DMS153 (cell line): ENCODE measurements at places on chromosomes 4 and X.
A peak's percentile ranks its signal among the peaks of the same experiment; 100 is the strongest.

- DNase-seq, result no peak
These were observed 224.6 kb downstream of the IL15 start for GRCh38 chr4:141860974-141861373.

- DNase-seq, result no peak
These were observed 19.5 kb upstream of the FGF2 start for GRCh38 chr4:122806981-122807679.

DNA sequence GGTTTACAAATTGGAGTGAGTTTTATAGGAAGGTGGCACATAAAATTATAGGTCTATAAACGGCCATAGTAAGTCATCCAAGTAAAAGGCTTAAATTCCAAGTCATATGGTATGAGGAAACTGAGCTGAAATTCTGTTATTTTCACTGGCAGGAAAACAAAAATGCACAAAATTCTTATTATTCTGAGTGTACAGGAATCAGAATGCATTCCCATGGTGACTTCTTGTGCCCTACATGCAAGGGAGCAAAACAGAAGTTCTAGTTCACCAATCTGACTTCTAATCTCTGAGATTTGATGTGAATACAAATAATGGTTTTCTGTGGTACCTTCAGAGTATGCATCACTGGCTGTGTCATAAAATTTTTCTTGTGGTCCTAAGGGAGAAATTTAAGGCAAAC, 102.9 kb downstream of the CLCN4 start:
- no peak for DNase-seq

DNA sequence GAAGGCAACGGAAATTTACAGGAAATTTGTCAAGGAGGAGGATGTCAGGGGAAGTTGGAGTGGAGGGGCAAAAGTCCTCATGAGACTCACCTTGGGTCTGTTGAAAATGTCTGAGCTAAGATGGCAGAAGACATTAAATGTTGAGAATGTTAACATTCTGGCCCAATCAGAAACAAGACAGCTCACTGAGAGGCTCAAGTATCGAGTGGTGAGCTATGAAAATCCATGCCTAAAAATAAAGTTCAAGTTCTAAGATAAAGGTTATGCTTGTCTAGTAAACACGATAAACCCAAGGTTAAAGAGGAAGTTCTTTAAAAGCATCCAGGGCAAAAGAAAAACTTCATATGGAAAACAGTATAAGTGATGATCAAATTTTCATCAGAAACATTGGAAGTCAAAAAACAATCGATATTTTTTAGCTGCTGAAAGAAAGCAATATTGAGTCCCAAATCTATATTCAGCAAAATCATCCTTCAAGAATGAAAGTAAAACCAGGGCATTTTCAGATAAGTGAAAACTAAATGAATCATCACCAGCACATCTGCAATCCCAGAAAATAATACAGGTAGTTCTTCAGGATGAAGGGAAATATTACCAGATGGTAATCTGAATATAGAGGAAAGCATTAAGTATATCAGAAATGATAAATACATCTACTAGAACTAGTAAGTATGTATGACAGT, 462.4 kb downstream of the TLL1 start:
- DNase-seq, result no peak

- DNase-seq, result no peak
These were observed 150.4 kb downstream of the MGST2 start for GRCh38 chr4:139815778-139816601.

DNA sequence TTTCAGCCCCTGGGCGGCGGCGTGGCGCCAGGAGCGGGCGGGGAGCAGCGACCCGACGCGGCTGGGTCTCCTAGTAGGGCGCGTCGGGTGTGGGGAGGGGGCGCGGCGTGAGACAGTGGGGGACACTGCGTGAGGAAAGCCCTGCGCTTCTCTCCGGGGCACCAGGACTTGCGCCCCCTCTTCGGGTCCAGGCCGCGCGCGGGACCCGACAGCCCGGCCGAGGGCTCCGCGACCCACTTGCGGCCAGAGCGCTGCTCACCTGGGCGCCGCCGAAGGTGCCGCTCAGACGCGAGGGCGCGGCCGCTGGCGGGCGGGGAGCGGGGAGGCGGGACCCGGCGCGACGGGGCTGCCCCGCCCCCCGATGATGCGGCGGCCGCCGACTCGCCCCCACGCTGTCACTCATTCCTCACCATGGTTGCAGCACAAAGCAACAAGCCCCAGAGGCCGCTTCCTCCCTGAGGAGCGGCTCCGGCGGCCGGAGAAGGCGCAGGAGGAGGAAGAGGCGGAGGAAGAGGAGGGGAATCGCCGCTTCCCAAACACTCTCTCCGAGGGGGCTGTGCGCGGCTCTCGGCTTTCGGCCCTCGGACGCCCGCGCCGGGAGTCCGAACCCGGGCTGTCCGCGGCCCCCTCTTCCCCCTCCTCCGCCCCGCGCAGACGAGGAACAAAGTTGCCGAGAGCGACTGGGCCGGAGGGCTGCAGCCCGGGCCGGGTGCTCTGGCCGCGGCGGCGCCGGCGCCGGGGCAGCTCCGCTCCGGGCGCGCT, at the start of gene RAPGEF2:
Gene RAPGEF2, plus strand, starts transcription at position 458 of the 762 bp plus-strand sequence. CDS start 1,084 bp downstream, outside the sequence.
- DNase-seq, result peak; percentile 87

DNA sequence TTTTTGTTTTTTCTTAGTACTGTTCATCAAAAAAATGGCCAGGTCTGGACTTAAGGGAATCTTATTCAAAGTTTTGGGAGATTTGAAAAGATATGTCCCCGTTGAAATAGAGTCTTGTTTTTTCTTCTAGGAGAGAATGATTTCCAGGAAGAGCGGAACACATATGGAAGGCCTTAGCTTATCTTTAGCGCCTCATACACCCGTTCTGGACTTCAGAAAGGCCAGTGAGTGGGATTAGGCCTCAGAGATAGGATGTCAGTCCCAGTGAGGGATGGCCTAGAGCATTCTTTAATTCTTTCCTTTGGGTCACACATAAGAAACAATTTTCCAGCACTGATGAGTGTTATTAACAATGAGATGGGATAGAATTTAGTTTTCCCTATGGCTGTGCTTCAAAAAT, 54.5 kb upstream of the HAND2 start:
- DNase-seq, result no peak

GRCh38 chr4:119731146-119731742, 102.6 kb upstream of the PDE5A start:
- no peak for DNase-seq

DNA sequence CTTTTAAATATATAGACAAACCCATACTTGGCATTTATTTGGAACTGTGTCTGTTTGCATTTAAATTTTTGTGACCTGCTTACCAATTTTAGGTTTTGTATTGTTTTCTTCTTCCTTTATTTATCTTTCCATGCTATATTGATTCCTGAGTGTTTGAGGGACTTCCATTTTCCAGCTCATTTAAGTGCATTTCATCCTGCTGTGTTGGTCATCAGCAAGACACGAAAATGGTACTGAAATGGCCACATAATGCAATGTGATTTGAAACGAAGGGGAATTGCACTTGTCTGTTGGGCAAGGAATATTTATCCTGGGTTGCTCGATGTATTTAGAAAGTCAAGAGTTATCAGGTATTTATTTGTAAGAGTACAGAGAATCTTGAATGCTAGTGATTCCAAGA, 524.3 kb upstream of the MAGEB2 start:
- no peak for DNase-seq

- DNase-seq, result no peak
These were observed 6.6 kb downstream of the ABCD1 start for GRCh38 chrX:153731117-153731844.

GRCh38 chrX:70755850-70756249, 152.7 kb downstream of the TEX11 start:
- DNase-seq, result no peak

- no peak for DNase-seq
These were observed 30.1 kb downstream of the NOP14 start for GRCh38 chr4:2932951-2933565.

- no peak for DNase-seq
These were observed 1508.3 kb downstream of the RAPGEF2 start for GRCh38 chr4:160611181-160611580.

- no peak for DNase-seq
These were observed 45.4 kb downstream of the ANTXR2 start for GRCh38 chr4:80027611-80028010.

- no peak for DNase-seq
These were observed 17.8 kb downstream of the ZNF185 start for GRCh38 chrX:152915541-152916241.

DNA sequence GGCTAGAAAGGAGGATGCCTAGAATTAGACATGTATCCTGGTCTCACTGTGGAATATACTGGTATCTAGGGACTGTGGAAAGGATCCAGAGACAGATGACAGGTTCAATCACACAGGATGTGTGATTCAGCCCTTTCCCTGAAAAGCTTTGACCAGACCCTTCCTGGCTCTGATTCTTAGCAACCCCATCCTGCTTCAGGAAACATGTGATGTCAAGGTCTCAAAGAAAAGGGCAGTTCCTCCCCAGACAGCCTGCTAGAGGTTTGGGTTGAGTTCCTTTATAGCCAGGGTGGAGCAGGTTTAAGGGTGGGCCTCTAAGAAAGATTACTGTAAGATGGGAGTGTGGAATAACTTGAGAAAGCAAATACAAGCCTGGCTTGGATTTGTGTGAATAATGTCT, 3.0 kb downstream of the BMP15 start:
- DNase-seq, result no peak
